Suprapubic skin (tissue), 4 donors: ENCODE measurements at places on chromosomes 2 and 18. TPM values are rescaled to one million over a fixed set of nuclear protein-coding genes. Genes with fewer than 3 reads are reported as not detected.

GRCh38 chr2:225600865-225601264, 201.4 kb downstream of the NYAP2 start:
- no peak overlapping the region for H3K4me3 ChIP-seq
- no peaks in the 10 kb centered on the region for H3K4me1 ChIP-seq
- no peaks in the 10 kb centered on the region for H3K27me3 ChIP-seq
- no peak for DNase-seq
- no peak overlapping the region for H3K27ac ChIP-seq
- H3K36me3 ChIP-seq, result no peaks in the 10 kb centered on the region

GRCh38 chr18:8548186-8548585, 61.1 kb upstream of the RAB12 start:
- no peak overlapping the region for H3K4me3 ChIP-seq
- H3K4me1 ChIP-seq, result peaks cover 3% of the 10 kb centered on the region
- no peak overlapping the region for H3K27ac ChIP-seq
- no peaks in the 10 kb centered on the region for H3K36me3 ChIP-seq

DNA sequence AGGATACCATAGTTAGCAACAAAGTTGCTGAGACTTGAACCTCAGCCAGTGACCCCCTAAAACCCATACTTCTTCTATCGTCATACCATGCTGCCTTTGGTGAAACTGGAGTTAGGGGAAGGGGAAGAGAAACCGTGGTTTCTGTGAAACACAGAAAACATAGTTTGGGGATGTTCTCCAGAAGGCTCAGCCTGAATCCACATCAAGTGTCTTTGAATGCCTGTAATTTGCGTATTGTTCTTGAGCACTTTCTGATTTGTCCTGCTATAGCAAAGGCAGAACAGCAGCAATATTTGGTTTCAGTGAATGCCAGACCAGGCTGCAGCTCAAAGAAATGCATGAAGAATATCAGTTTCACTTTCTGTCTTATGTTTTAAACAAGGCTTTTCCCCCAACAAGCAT, 258.7 kb downstream of the TTC32 start:
- no peaks in the 10 kb centered on the region for H3K27me3 ChIP-seq
- no peak overlapping the region for H3K4me3 ChIP-seq
- H3K4me1 ChIP-seq, result no peaks in the 10 kb centered on the region
- H3K27ac ChIP-seq, result no peak overlapping the region

DNA sequence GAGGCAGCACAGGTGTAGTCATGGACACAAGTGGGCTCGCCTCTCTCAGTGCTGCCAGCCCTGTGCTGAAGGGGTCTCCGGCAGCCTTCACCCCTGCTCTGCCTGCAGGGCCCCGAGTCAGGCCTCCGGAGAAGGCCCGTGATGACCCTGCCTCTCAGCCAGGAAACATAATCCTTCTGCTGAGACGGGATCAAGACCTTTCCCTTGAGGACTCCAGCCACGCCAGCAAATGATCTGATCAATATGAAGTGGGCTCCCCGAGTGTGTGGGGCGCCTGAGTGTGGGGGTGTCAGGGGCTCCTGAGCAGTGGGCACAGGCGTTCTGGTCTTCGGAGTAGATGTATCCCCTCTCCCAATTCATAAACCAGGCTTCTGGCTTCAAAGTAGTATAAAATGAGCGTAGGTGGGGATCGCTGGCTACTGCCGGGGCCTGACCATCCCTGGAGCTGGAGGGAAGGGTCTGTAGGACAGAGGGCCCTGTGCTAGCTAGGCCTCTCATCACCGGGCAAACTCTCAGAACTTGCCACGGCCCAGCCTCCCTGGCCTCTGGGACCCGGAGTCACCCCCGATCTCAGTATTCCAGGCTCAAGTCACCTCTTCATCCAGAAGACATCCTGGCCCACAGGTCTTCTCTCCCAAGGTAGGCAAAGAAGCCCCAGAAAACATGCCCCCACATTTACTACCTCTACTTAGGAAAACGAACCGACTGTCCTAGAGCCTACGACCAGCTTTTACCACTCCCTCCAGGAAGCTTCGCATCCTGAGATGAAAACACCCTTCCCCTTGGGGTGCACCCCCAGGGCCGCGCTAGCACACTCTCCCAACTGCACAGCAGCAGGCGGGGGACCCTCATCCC, 33.6 kb downstream of the CRACDL start:
- no peaks in the 10 kb centered on the region for H3K27me3 ChIP-seq
- DNase-seq, result peak; percentile 67
- no peak overlapping the region for H3K4me3 ChIP-seq

DNA sequence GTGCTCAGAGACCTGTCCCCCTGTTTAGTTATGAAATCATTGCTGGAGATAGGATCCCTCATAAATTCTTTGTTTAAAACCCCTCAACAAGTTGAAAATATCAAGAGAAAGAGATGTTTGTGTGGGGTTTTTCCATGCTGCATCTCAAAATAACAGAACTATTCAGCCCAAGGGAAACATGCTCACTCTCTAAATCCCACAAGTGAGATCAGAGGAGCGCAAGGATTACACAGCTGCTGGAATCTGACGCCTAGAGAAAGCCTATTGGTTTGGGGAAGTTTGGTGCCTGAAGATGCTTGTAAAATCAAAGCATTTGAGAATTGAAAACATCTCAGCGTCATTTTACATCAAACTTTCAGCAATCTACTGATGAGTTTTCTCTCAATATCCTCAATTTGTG, 7.9 kb downstream of the FSHR start:
- DNase-seq, result no peak
- no peaks in the 10 kb centered on the region for H3K27me3 ChIP-seq
- no peaks in the 10 kb centered on the region for H3K36me3 ChIP-seq
- H3K4me1 ChIP-seq, result no peaks in the 10 kb centered on the region

DNA sequence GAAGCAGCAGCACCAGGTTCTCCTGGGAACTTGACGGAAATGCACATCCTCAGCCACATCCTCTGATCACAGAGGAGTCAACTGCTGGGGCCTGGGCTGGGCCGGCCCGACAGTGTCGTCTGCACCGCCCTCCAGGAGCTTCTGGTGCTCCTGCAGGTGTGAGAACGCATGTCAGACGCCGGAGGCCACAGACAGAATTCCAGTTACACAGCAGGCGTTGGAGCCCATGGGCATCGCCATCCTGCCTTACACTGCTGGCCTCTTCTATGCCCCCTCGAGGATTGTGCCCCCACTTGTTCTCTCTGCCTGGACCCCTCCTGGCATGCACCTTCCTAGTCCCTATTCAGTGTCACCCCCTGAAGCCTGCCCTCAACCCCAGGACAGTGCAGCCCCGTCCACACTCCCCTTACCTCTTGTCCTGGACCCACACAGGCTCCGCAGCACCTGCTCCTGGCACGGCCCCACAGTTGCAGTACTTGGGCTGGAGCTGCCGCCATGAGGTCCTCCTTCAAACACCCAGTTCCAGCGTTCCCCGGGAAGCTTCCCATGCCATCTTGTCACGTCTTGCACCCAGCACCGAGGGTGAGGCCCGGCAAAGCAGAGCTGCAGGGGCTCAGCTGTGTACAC, 37.5 kb downstream of the ADI1 start:
- H3K27ac ChIP-seq, result no peak overlapping the region
- H3K27me3 ChIP-seq, result no peaks in the 10 kb centered on the region
- DNase-seq, result no peak
- no peak overlapping the region for H3K4me3 ChIP-seq

The LOXHD1 gene
- total RNA-seq, result 0.16 TPM

- no peak for DNase-seq
- H3K36me3 ChIP-seq, result no peaks in the 10 kb centered on the region
These were observed 6.8 kb upstream of the NR4A2 start for GRCh38 chr2:156339110-156339847.

GRCh38 chr2:11567631-11568031, 33.8 kb downstream of the GREB1 start:
- H3K27ac ChIP-seq, result no peak overlapping the region
- no peak overlapping the region for H3K4me3 ChIP-seq
- H3K4me1 ChIP-seq, result peaks cover 4% of the 10 kb centered on the region
- peak; percentile 50 for DNase-seq
- H3K27me3 ChIP-seq, result no peaks in the 10 kb centered on the region

The KCNF1 gene
- not detected for total RNA-seq

- no peak overlapping the region for H3K27ac ChIP-seq
- no peak overlapping the region for H3K4me3 ChIP-seq
- no peaks in the 10 kb centered on the region for H3K27me3 ChIP-seq
- H3K36me3 ChIP-seq, result no peaks in the 10 kb centered on the region
- H3K4me1 ChIP-seq, result no peaks in the 10 kb centered on the region
These were observed 19.6 kb downstream of the LDAH start for GRCh38 chr2:20803226-20803682.

DNA sequence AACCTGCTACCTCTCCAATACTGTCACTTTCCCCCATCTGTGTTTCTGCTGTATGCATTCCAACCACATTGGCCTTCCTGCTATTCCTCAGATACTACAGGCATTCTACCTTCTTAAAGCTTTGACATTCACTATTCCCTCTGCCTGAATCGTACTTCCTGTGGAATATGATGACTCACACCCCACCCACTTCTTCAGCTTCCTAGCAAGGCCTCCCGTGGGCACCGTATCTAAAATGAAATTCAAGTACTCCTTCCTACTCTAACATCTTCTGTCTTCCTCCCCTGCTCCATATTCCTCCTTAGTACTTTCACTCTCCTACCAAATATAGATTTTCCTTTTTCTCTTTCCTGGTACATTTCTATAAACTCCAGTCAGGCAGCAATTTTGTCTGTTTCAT, 710.4 kb downstream of the RNF144A start:
- no peak for DNase-seq
- H3K27me3 ChIP-seq, result peaks cover 8% of the 10 kb centered on the region
- no peak overlapping the region for H3K27ac ChIP-seq
- H3K36me3 ChIP-seq, result no peaks in the 10 kb centered on the region
- H3K4me3 ChIP-seq, result no peak overlapping the region

DNA sequence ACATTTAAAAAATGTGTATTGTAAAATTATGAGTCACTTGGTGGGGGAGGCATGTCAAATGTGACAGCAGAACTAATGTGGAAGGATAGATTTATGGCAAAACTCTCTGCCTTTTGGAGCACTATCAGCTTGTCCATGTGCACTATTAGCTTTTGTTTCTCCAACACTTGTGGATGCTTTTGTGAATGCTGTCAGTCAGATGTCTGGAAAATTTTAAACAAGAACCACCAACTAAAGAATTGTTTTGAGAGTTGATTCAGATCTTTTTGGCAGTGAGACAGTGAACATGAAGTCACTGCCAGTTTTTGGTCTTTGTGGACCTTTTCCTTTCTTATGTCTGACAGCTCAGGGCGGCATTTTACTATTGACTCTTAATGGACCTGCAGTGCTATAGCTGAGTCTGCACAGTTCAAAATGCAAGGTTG, 72.4 kb downstream of the KIAA1328 start:
- no peaks in the 10 kb centered on the region for H3K4me1 ChIP-seq
- no peak for DNase-seq
- no peak overlapping the region for H3K4me3 ChIP-seq
- no peak overlapping the region for H3K27ac ChIP-seq

DNA sequence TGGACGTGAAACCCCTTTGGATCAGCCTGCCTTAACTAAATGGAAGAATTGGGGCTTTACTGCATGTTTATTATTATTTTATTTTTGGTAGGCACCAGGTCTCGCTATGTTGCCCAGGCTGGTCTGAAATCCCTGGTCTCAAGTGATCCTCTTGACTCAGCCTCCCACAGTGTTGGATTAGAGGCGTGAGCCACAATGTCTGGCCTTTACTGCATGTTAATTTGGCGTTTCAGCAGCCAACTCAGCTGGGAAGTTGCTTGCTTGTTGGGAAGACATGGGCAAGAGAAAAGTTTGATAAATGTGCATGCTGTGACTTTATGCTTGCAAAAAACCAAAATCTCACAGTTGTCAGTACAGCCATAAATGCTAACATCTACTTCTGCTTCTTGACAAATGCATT, 105.1 kb downstream of the FMNL2 start:
- no peak for DNase-seq
- H3K36me3 ChIP-seq, result no peaks in the 10 kb centered on the region
- no peak overlapping the region for H3K27ac ChIP-seq
- peaks cover 18% of the 10 kb centered on the region for H3K4me1 ChIP-seq

DNA sequence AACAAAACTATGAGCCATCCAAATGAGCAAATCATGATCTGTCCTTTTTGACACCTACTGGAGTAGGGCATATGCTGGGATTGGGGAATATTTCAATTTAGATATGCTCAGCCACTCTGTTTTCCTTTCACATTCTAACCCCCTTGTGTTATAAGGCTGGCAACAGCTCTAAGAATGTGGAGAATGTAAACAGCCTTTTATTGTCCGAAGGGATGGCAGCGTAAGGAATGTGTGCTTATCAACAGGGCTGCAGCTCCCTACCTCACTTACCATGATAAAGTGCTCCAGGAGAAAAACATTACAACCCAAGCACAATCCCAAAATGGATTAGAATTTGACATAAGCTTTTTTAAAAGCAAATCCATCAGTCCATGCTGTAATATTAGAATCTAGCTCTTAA, 2.2 kb downstream of the NXPH2 start:
- H3K4me3 ChIP-seq, result no peak overlapping the region
- no peak for DNase-seq
- peaks cover 66% of the 10 kb centered on the region for H3K27me3 ChIP-seq
- H3K4me1 ChIP-seq, result peaks cover 21% of the 10 kb centered on the region
- no peak overlapping the region for H3K27ac ChIP-seq

The PRKAG3 gene
- total RNA-seq, result not detected

DNA sequence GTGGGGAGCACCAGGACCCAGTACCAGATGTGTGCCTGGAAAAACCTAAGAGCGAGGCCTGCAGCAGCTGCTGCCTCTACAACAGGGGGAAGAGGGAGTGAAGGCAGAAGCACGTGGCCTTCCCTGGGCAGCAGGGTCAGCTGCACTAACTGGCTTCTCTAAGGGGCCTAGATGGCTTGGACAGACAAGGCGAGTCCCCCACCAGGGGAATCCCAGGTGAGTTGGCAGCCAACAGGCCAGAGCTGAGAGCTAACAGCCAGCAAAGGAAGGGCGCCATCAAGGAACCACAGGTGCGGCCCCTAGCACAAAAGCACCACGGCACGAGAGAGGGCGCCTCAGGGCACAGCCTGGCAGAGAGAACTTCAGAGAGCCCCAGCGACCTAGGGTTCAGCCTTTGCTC, 19.8 kb upstream of the MAL start:
- no peak overlapping the region for H3K4me3 ChIP-seq
- H3K27me3 ChIP-seq, result peaks cover 6% of the 10 kb centered on the region
- H3K27ac ChIP-seq, result no peak overlapping the region
- H3K36me3 ChIP-seq, result no peaks in the 10 kb centered on the region
- no peak for DNase-seq
- no peaks in the 10 kb centered on the region for H3K4me1 ChIP-seq

- no peaks in the 10 kb centered on the region for H3K4me1 ChIP-seq
- H3K27me3 ChIP-seq, result peaks cover 14% of the 10 kb centered on the region
- no peak overlapping the region for H3K4me3 ChIP-seq
- H3K27ac ChIP-seq, result no peak overlapping the region
- no peaks in the 10 kb centered on the region for H3K36me3 ChIP-seq
- DNase-seq, result no peak
These were observed 139.5 kb downstream of the SUCLG1 start for GRCh38 chr2:84319581-84319980.

GRCh38 chr2:118806797-118807667, 40.4 kb downstream of the EN1 start:
- H3K36me3 ChIP-seq, result no peaks in the 10 kb centered on the region
- peaks cover 24% of the 10 kb centered on the region for H3K4me1 ChIP-seq
- H3K4me3 ChIP-seq, result no peak overlapping the region
- peaks cover 2% of the 10 kb centered on the region for H3K27me3 ChIP-seq
- no peak for DNase-seq

- H3K4me1 ChIP-seq, result no peaks in the 10 kb centered on the region
- H3K27me3 ChIP-seq, result no peaks in the 10 kb centered on the region
- H3K36me3 ChIP-seq, result no peaks in the 10 kb centered on the region
- no peak overlapping the region for H3K27ac ChIP-seq
- H3K4me3 ChIP-seq, result no peak overlapping the region
These were observed 690.4 kb upstream of the NRXN1 start for GRCh38 chr2:51722311-51722710.

- no peaks in the 10 kb centered on the region for H3K27me3 ChIP-seq
- H3K36me3 ChIP-seq, result no peaks in the 10 kb centered on the region
- H3K27ac ChIP-seq, result no peak overlapping the region
- DNase-seq, result no peak
These were observed 12.4 kb downstream of the GALNT5 start for GRCh38 chr2:157269922-157270321.
